Activated T-helper 9 cell treated with anti-CD3 and anti-CD28 coated beads, Interleukin-2, amount 50 U/mL, for 16 hours (primary cell): ENCODE measurements at places on chromosomes 1 and 21.

- DNase-seq = peak; percentile 79
Measured at GRCh38 chr1:15409388-15410222, at the start of gene EFHD2. Gene EFHD2 (plus strand): TSS chr1:15409888. CDS start chr1:15409972, 84 bp downstream.

DNA sequence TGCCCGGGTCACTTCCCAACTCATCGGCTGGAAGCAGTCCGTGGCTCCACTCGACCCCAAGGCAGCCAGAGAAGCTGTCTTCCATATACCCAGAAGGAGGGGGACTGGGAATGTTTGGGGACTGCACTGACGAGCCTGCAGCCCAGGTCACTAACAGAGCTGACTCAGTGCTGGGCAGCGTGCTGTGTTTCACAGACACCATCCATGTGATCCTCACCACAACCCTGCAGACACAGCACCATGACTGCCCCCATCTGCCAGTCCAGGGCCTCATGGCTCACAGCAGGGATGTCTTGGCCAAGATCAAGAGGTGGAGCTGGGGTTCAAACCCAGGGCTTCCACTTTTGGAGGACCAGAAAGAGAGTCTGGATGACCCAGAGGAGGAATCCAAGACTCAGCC is 67.9 kb downstream of the KLHDC7A start:
- no peak for DNase-seq

DNA sequence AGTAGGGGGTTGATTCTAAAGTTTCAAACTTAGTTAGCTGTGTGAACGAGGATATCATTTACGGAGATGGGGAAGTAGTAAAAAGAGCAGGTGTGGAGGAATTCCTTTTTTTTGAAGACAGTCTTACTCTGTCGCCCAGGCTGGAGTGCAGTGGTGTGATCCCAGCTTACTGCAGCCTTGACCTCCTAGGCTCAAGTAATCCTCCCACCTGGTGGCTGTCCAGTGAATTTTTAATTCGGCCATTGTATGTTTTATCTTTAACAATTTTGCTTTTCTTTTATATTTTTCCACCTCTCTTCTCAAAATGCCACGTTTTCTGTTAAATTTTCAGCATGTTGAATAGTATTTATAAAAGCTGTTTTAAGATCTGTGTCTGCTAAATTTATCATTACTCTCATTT is 12.3 kb upstream of the CENPF start:
- no peak for DNase-seq

GRCh38 chr1:207020709-207021107 is 11.8 kb downstream of the C1orf116 start:
- no peak for DNase-seq

DNA sequence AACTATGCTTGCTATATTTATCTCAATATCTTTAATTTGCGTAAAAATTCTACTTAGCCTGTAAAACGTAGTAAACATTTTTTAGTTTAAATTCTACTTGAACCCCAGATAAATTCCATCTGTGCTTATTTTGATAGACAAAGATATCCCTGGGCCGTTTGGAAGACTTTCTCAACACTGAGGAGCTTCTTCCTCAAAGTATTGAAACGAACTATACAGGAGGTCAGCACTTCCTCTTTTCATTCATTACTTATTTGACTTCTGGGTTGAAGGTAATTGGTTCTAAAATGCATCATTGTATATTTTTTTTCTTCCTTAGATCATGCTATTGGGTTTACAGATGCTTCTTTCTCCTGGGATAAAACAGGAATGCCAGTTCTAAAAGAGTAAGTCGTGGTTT is 74.7 kb downstream of the HSPA13 start:
- DNase-seq = no peak

DNA sequence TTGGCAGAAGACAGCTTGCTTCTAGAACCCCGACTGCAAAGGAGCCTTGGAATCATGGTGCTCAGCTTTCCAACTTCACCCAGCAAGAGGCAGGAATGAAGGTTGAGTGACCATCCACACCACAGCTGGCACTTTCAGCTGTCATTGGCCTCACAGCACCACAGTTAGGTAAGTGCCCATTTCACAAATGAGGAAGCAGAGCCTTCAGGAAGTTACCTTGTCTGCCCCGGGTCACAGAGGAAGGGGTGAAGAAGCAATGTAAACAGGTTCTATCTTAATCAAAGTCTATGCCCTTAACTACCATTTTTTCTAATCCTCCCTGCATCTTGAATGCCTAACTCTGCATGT is 156.0 kb downstream of the GLUL start:
- DNase-seq = no peak

DNA sequence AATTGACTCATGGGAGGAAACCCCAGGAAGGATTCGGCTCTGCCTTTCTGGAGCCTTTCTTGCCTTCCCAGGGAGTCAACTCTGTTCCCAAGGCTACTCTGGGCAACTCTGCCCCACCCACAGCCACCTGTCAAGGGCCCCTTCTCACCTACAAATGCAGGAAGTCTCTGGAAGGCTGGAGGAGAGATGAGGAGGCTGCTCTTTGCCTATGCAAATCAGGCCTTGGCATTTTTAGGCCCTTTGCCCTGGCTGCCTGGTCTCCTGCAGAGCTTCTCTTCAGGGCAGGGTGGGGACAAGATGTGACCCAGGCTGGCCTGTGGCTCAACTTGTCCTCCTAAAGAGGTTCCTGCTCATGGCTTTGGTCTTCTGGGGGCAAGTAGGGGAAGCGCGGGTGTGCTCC is 5.4 kb downstream of the SLC6A9 start:
- no peak for DNase-seq

- no peak for DNase-seq
Measured at GRCh38 chr1:54364995-54365394, 41.2 kb downstream of the SSBP3 start.

- no peak for DNase-seq
Measured at GRCh38 chr21:34670220-34670961, 1.6 kb downstream of the CLIC6 start.

- DNase-seq = no peak
Measured at GRCh38 chr1:226973371-226973897, 33.3 kb downstream of the COQ8A start.

DNA sequence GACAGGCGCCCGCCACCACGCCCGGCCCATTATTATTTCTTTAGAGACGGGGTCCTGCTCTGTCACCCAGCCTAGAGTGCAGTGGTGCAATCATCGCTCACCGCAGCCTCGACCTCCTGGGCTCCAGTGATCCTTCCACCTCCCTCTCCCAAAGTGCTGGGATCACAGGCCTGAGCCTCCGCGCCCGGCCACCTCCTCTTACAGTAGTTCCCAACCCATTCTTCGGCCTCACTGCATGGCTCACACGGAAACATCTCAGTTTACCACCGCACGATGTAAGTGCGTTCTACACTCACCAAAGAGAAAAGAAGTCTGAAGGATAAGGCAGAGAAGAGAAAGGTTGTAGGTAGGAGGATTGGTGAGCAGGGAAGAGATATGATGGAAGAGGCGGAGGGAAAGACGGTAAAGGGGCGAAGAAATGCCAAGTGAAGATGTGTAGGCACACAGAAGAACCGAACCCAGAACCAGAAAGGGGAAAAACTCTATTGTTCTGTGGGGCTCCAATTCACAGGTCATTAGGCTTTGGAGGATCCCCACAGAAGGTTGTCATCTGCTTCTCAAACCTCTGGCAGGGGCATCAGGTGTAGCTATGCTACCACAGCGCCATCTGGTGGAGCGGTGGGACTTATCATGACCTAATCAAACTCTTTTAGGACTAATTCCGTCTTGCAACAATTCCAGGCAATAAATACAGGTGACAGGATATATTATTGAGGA is 504.2 kb downstream of the SMYD3 start:
- peak; percentile 69 for DNase-seq

DNA sequence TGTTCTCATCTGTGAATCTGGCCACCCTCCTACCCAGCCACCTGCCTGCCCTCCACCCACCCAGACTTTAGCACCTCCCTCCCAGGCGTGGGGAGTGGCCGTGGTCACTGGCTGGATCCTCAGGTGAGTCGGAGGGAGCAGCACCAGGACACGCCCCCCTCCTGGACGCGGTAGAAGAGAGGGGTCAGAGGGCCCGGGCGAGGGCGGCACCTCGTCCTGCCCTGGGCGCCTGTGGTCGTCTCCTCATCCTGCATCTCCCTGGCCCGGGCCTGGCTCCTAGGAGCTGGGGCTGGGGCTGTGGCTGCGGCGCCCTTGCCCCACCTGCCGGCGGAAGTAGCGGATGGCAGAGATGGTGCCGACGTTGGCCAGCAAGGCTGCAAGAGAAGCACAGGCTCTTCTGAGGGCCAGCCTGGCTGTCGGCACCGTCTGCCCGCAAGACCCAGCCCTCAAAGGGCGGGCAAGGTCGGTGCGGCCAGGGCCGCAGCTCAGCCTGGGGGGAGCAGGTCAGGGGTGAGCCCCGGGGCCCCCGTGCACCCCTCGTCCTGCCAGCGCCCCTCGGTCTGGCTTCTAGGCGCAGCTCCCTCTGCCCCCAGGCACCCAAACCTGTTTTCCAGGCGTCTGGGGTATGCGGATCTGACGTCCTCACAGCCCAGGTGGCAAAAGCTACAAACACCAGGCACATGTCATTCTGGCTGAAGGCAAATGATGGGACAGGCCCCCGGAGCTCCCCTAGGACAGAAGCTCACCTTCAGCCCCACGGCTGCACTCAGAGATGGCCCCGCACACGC is 5.8 kb downstream of the PERM1 start:
- DNase-seq = peak; percentile 47

DNA sequence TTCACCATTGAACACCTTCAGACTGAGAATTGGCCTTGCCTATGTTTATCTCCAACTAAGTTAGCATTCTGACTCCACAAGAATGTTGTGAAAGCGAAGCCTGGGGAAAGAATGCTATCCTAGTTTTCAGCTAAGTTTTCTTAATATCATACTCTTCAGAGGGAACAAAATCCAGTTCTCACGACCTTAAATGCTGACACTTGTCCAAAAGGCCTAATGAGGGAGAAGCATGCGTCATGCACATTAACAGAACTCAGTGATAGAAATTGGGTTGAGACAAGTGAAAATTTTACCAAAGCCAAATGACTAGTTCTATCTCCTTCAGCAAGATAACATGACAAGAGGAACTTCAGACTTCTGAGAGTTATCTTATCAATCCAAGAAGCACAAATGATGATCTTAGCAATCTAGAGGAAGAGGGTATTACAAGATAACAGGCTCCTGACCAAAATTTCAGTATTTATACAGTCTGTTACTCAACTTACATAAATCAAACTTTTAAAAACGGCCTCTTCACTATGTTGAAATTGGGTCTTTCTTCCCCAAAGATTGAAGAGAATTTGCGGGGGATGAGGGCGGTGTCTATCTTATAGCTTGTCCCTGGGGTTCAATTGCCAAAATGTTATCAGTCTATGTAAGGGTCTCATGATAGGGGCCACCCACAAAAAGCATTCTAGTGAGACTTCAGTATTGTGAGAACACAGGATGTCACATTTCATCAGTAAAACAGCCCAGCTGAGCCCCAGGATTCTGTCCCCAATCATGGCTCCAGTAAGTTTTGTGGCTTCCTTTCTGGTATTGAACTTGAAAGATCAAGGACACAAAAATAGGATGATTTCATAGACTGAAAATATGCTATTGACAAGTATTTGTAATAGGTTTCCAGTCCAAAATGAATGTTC is 26.5 kb upstream of the SLC45A3 start:
- no peak for DNase-seq

DNA sequence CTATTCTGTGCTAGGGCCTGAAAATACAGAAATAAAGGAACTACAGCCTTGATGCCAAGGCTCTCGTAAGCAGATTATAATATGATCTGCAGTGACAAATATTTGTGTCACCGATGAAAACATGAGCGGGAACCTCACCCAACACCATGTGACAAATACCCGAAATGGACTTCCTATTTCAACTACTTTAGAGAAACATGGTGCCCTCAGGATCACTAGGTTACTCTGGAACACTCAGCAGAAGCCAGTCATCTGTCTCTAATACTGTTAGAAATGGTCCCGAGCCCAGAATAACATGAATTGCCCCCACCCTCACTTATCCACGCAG is 463 bp upstream of the VAMP3 start:
- no peak for DNase-seq

GRCh38 chr1:36343651-36344394 is 20.4 kb upstream of the EVA1B start:
- no peak for DNase-seq

GRCh38 chr1:107196973-107197562 is 56.2 kb downstream of the NTNG1 start:
- DNase-seq = no peak

DNA sequence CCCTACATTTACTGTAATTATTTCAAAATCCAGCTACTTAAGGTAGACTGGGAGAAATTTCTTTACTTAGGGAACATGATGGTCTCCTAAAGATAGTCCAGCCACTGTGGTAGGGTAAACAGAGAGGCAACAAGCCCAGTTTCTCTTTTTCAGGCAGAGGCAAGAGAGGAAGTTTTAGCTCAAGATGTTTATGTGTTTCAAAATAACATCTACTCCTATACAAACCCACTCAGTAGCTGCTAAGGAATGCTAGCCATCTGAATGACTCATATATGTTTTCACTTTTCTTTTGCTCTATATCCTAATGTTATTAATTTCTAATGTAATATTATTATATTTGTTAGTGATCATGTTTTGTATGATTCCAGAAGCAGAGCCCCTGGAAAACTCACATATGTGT is 856.6 kb downstream of the PLA2G4A start:
- DNase-seq = no peak

GRCh38 chr21:15242906-15243305 is 178.1 kb upstream of the NRIP1 start:
- DNase-seq = no peak

DNA sequence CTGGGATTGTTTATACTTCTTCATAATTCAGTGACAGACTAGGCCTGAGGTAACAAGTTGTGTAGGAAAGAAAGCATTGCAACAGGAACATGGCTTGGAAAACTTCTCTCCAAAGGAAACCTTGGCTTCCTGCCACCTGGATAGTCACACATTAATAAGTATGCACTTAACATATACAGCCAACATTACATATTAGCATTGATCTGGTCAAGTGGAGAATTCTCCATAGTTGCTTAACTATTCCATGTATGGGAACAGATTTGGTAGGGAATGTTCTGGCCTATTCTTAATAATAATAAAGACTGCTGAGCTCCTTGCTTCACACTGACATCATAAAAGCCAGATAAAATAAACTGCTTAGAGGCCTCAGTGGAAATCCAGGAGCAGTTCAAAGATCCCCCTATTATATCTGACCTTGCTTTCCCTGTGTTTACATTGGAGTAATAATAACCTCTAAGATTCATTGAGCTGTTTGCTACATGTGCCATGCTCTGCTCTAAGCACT is 27.2 kb upstream of the NFIA start:
- DNase-seq = no peak

DNA sequence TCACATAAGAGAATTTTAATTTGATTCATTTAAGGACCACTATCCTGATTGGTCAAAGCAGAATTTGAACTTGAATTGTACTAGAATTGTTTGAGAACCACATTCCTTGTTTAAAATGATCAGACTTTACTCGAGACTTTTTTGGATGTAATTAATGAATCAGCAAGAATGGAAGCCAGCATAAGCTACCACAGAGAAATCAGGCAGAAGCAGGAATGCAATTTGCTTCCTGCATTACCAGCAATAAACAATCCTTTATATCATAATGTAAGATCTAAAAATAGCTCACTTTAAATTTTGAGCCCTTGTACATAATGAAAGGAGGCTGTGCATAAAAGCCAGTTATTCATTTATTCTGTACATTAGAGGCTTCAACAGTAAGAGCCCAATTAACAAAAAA is 119.8 kb upstream of the BACE2 start:
- no peak for DNase-seq

GRCh38 chr1:11929849-11930248 is 3.6 kb upstream of the KIAA2013 start:
- DNase-seq = no peak

- no peak for DNase-seq
Measured at GRCh38 chr1:229485318-229485717, 22.8 kb downstream of the NUP133 start.

- DNase-seq = no peak
Measured at GRCh38 chr21:16406355-16406754, 676.6 kb downstream of the USP25 start.

- DNase-seq = no peak
Measured at GRCh38 chr1:226403201-226404034, 4.5 kb downstream of the PARP1 start.
